Activated T-helper 1 cell treated with Interleukin-2 at 50 U/mL for 16 hours (primary cell): ENCODE measurements at places on chromosomes 16 and 17.

- no peak for DNase-seq
These were observed 20.7 kb upstream of the IL21R start for GRCh38 chr16:27381236-27381635.

GRCh38 chr16:30585022-30585399 is 486 bp downstream of the ZNF785 start:
- DNase-seq = no peak

GRCh38 chr16:86298758-86299134 is 211.6 kb upstream of the FOXF1 start:
- DNase-seq = no peak

GRCh38 chr17:38579934-38580333 is 25.8 kb downstream of the SRCIN1 start:
- DNase-seq = no peak

- DNase-seq = peak; percentile 8
These were observed 426.7 kb upstream of the MAF start for GRCh38 chr16:80027007-80027965.
